CD4-positive, CD25-positive, alpha-beta regulatory T cell (primary cell): ENCODE measurements at places on chromosomes 7 and 10. TPM values are rescaled to one million over a fixed set of nuclear protein-coding genes. Genes with fewer than 3 reads are reported as not detected.
A peak's percentile ranks its signal among the peaks of the same experiment; 100 is the strongest.

GRCh38 chr7:16484453-16485158 lies 19.1 kb upstream of the SOSTDC1 start:
- no peaks in the 10 kb centered on the region for H3K36me3 ChIP-seq
- no peaks in the 10 kb centered on the region for H3K27me3 ChIP-seq
- H3K27ac ChIP-seq = no peak overlapping the region

- no peaks in the 10 kb centered on the region for H3K27me3 ChIP-seq
- DNase-seq = peak; percentile 48
- peaks cover 9% of the 10 kb centered on the region for H3K4me1 ChIP-seq
- no peak overlapping the region for H3K4me3 ChIP-seq
These were observed 29.0 kb downstream of the AGAP3 start for GRCh38 chr7:151115121-151115835.

- no peaks in the 10 kb centered on the region for H3K4me1 ChIP-seq
- H3K27ac ChIP-seq = no peak overlapping the region
- peaks cover 11% of the 10 kb centered on the region for H3K36me3 ChIP-seq
- no peak overlapping the region for H3K4me3 ChIP-seq
These were observed 39.0 kb downstream of the TAF3 start for GRCh38 chr10:7857262-7857661.

GRCh38 chr10:113097036-113097435 lies 147.0 kb downstream of the TCF7L2 start:
- H3K36me3 ChIP-seq = no peaks in the 10 kb centered on the region
- H3K4me1 ChIP-seq = peaks cover 14% of the 10 kb centered on the region
- no peak overlapping the region for H3K27ac ChIP-seq
- no peak for DNase-seq

- H3K36me3 ChIP-seq = no peaks in the 10 kb centered on the region
- peaks cover 2% of the 10 kb centered on the region for H3K27me3 ChIP-seq
- no peak overlapping the region for H3K4me3 ChIP-seq
- no peak overlapping the region for H3K27ac ChIP-seq
- H3K4me1 ChIP-seq = no peaks in the 10 kb centered on the region
These were observed 518.1 kb upstream of the AKR1E2 start for GRCh38 chr10:4307910-4308309.

DNA sequence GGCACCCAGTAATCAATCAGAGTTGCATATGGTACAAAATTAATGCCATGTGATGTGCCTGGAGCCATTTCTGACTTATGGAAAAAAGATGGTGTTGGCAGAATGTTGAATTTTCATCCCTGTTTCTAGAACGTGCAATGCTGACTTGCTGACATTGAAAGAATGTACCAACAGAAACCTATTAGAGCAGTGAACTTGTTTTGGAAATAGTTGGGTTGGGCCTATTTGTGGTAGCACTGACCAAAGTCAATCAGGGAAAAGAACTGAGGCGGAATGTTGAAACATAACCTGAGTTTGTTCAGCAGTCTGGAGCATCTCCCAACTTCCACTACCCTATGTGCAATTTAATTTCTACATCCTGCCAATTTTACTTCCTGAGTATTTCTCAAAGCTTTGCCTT lies 11.7 kb upstream of the KIAA1217 start:
- H3K4me3 ChIP-seq = no peak overlapping the region
- H3K27ac ChIP-seq = no peak overlapping the region
- H3K27me3 ChIP-seq = no peaks in the 10 kb centered on the region
- DNase-seq = no peak
- H3K4me1 ChIP-seq = no peaks in the 10 kb centered on the region

- H3K27ac ChIP-seq = no peak overlapping the region
- no peak for DNase-seq
- H3K4me3 ChIP-seq = no peak overlapping the region
- no peaks in the 10 kb centered on the region for H3K36me3 ChIP-seq
These were observed 16.2 kb upstream of the INSIG1 start for GRCh38 chr7:155281398-155281969.

GRCh38 chr7:87404674-87405073 lies 59.2 kb downstream of the CROT start:
- no peak overlapping the region for H3K4me3 ChIP-seq
- H3K4me1 ChIP-seq = no peaks in the 10 kb centered on the region
- no peak overlapping the region for H3K27ac ChIP-seq
- peaks cover 3% of the 10 kb centered on the region for H3K27me3 ChIP-seq
- H3K36me3 ChIP-seq = no peaks in the 10 kb centered on the region
- DNase-seq = no peak

- H3K4me3 ChIP-seq = peak overlapping the region; percentile 100
- DNase-seq = peak; percentile 93
- H3K27ac ChIP-seq = peak overlapping the region; percentile 90
- H3K4me1 ChIP-seq = peaks cover 60% of the 10 kb centered on the region
- no peaks in the 10 kb centered on the region for H3K36me3 ChIP-seq
These were observed 2.1 kb downstream of the ADD3 start for GRCh38 chr10:110009736-110010475.

DNA sequence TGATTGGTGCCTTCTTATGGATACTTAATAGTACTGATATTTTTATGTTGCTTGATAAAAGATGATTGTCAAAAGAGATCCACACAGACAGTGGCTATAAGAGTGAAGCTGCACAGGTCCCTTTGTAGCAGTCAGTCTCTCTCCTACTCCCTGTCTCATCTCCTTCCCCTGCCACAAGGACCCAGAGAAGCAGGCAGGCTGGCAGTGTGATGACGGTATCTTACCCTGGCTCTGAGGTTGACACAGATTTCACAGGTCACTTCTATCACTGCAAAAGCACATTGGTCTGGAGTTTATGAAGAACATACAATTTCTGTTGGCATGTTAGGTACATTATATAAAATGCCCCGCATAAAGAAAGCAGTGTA lies 64.4 kb upstream of the AHR start:
- H3K36me3 ChIP-seq = no peaks in the 10 kb centered on the region
- peak; percentile 62 for DNase-seq
- peak overlapping the region; percentile 72 for H3K4me3 ChIP-seq
- peaks cover 28% of the 10 kb centered on the region for H3K4me1 ChIP-seq
- H3K27me3 ChIP-seq = no peaks in the 10 kb centered on the region

DNA sequence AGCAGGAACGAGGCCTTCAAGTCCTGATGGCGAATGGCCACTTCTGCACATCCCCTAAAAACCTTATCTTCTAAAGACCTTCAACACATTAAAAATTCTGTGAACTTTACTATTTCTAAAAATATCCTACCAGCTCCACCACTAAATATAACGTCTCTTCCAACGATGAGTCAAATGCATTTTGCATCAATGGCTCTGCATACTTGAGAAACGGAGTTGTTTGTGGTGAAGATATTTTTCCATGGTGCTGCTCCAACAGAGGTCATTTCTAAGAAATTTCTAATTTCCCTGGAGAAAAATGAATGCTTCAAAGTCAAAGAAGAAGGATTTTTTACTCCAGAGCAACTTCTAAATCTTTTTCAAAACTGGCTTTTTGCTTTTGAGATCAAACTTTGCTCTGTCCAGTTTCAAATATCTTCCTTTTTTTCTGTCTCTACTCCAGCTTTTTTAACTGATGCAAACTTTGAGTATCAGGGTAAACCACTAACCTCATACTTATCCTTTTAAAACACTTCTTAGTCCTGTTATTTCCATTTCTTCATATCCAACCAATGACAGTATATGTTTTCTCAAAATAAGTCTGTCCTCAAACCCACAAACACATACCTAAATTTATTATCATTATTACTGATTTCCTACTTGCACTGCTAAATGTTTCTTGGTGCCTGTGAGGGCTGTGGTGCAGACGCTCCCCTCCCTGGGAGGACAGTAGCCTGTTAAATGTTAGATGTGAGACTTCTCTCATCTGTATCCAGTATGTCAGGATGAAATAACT lies 258.1 kb downstream of the KLF6 start:
- no peaks in the 10 kb centered on the region for H3K4me1 ChIP-seq
- H3K27me3 ChIP-seq = no peaks in the 10 kb centered on the region
- no peak for DNase-seq
- no peak overlapping the region for H3K4me3 ChIP-seq
- no peak overlapping the region for H3K27ac ChIP-seq

DNA sequence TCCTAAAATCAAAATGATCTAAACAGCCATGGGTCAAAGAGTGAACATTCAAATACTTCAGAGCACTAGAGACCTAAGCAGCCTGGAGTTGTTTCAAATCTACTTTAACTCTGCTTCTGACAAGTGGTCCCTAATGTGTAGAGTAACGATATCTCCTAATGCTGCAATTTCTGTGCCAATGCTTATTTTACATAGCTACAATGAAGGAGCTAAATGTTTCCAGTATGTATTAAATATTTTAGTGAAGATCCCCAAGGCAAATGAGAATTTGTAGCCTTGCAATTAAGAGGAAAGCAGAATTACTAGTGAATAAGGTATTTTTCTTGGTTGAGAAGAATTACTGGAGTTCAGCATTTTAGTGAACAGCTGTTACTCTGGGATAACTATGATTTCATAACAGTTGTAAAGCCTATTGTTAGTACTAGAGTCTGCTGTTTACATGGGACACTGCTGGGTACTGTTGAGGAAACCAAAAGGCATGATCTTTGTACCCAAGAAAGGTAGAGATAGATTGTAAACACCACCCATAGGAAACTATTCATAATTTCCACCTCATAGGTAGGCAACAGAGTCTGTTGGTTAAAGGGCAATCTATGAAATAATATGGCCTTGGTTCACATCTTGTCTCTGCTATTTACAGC lies 271.9 kb downstream of the PLXDC2 start:
- H3K27ac ChIP-seq = no peak overlapping the region
- H3K27me3 ChIP-seq = no peaks in the 10 kb centered on the region
- no peaks in the 10 kb centered on the region for H3K4me1 ChIP-seq
- DNase-seq = no peak

DNA sequence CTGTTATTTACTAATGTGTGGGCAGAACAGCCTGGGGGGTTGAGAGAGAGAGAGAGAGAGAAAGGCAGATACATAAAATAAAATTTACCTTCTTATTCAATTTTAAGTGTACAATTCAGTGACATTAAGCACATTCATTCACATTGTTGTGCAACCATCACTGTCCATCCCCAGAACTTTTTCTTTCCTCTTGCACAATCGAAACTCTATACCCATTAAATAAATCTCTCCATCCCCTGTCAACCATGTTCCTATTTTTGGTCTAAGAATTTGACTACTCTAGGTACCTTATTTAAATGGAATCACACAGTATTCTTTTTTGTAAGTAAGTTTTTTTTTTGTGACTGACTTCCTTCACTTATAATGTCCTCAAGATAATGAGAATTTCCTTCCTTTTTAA lies 181.6 kb downstream of the SND1 start:
- no peaks in the 10 kb centered on the region for H3K36me3 ChIP-seq
- DNase-seq = no peak
- H3K27me3 ChIP-seq = no peaks in the 10 kb centered on the region
- H3K4me1 ChIP-seq = no peaks in the 10 kb centered on the region
- H3K27ac ChIP-seq = no peak overlapping the region

- H3K4me3 ChIP-seq = no peak overlapping the region
- no peak for DNase-seq
- no peaks in the 10 kb centered on the region for H3K36me3 ChIP-seq
- no peak overlapping the region for H3K27ac ChIP-seq
These were observed 244.4 kb downstream of the RPS24 start for GRCh38 chr10:78278058-78278404.

WEE2 gene
- total RNA-seq = not detected

BZW2 gene
- 24.2 TPM for total RNA-seq

TMEM225B gene
- 1.1 TPM for total RNA-seq

TMEM229A gene
- not detected for total RNA-seq

CDC14C gene
- not detected for total RNA-seq

BICC1 gene
- total RNA-seq = 0.20 TPM

CALHM2 gene
- 26.1 TPM for total RNA-seq
